Lower lobe of right lung (tissue), 2 donors: ENCODE measurements at places on chromosomes 2 and 18. TPM values are rescaled to one million over a fixed set of nuclear protein-coding genes. Genes with fewer than 3 reads are reported as not detected.
A peak's percentile ranks its signal among the peaks of the same experiment; 100 is the strongest.

GRCh38 chr2:235551965-235552364 lies 58.1 kb downstream of the AGAP1 start:
- H3K4me3 ChIP-seq: no peak overlapping the region
- H3K4me1 ChIP-seq: peaks cover 29% of the 10 kb centered on the region
- no peak overlapping the region for H3K27ac ChIP-seq
- H3K36me3 ChIP-seq: no peaks in the 10 kb centered on the region

- no peak for DNase-seq
- H3K4me1 ChIP-seq: peaks cover 38% of the 10 kb centered on the region
- no peaks in the 10 kb centered on the region for H3K27me3 ChIP-seq
- H3K36me3 ChIP-seq: no peaks in the 10 kb centered on the region
- H3K4me3 ChIP-seq: no peak overlapping the region
Measured at GRCh38 chr2:205785507-205786260, 103.4 kb downstream of the NRP2 start.

- peaks cover 20% of the 10 kb centered on the region for H3K36me3 ChIP-seq
- H3K27ac ChIP-seq: no peak overlapping the region
- DNase-seq: no peak
- H3K27me3 ChIP-seq: no peaks in the 10 kb centered on the region
- peaks cover 53% of the 10 kb centered on the region for H3K4me1 ChIP-seq
Measured at GRCh38 chr2:36461039-36461681, 105.6 kb downstream of the CRIM1 start.

MAPK4 gene
- 2.9 TPM for total RNA-seq

GRCh38 chr2:5412001-5412400 lies 280.2 kb upstream of the SOX11 start:
- H3K27ac ChIP-seq: no peak overlapping the region
- H3K27me3 ChIP-seq: no peaks in the 10 kb centered on the region
- no peaks in the 10 kb centered on the region for H3K4me1 ChIP-seq

DNA sequence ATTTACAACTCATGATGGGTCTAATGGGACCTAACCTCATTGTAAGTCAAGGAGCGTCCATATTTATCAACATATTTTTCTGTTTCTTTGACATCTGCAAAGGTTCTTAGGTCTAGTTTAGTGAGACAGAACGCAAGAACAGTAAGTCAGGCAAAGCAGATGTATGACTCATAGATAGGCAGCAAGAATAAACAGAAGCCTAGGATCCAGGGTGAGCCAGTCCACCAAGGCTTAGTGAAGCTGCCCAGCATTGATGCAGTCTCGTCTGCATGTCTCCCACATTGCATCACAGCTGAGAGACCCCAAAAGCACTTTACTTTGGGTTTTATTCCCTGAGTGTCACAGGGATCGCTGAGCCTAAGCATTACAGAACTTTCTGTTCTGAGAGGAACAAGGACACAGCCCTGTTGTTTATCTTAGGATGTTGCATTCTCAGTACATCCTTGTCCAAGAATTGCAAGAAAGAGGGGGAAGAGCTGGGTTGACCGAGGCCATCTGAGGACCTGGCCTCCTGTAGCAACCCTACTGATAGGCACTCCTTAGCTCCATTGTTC lies 29.6 kb upstream of the TMEM177 start:
- H3K27ac ChIP-seq: no peak overlapping the region
- H3K4me3 ChIP-seq: no peak overlapping the region
- no peaks in the 10 kb centered on the region for H3K36me3 ChIP-seq
- H3K4me1 ChIP-seq: peaks cover 7% of the 10 kb centered on the region
- no peaks in the 10 kb centered on the region for H3K27me3 ChIP-seq

FRZB gene
- 2.9 TPM for total RNA-seq

TANC1 gene
- total RNA-seq: 39.5 TPM

DNA sequence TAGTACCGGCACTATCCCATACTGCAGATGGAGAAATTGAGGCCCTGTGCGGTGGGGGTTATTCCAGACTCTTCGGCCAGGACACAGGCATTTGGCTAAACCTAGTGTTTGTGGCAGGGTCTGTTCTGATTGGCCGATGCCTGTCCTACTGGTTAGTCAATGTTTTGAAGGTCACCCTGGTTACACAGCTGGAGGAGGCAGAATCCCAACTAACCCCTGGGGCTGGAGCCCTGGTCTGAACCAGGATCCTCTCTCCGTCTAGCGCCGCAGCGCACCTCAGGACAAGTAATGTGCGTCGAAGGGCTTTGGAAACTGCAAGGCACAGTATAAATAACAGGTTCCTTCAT lies 19.4 kb downstream of the TEX44 start:
- no peaks in the 10 kb centered on the region for H3K36me3 ChIP-seq
- no peak overlapping the region for H3K4me3 ChIP-seq
- H3K4me1 ChIP-seq: peaks cover 36% of the 10 kb centered on the region
- no peaks in the 10 kb centered on the region for H3K27me3 ChIP-seq
- no peak for DNase-seq

ADAM23 gene
- total RNA-seq: 2.5 TPM

- H3K27ac ChIP-seq: no peak overlapping the region
- no peaks in the 10 kb centered on the region for H3K36me3 ChIP-seq
- H3K27me3 ChIP-seq: no peaks in the 10 kb centered on the region
- DNase-seq: no peak
- H3K4me3 ChIP-seq: no peak overlapping the region
Measured at GRCh38 chr2:134083548-134083947, 170.3 kb upstream of the MGAT5 start.

GRCh38 chr2:196112418-196113034 lies 43.9 kb upstream of the DNAH7 start:
- H3K4me3 ChIP-seq: no peak overlapping the region
- no peaks in the 10 kb centered on the region for H3K36me3 ChIP-seq
- no peaks in the 10 kb centered on the region for H3K27me3 ChIP-seq
- peaks cover 14% of the 10 kb centered on the region for H3K4me1 ChIP-seq
- no peak for DNase-seq

DNA sequence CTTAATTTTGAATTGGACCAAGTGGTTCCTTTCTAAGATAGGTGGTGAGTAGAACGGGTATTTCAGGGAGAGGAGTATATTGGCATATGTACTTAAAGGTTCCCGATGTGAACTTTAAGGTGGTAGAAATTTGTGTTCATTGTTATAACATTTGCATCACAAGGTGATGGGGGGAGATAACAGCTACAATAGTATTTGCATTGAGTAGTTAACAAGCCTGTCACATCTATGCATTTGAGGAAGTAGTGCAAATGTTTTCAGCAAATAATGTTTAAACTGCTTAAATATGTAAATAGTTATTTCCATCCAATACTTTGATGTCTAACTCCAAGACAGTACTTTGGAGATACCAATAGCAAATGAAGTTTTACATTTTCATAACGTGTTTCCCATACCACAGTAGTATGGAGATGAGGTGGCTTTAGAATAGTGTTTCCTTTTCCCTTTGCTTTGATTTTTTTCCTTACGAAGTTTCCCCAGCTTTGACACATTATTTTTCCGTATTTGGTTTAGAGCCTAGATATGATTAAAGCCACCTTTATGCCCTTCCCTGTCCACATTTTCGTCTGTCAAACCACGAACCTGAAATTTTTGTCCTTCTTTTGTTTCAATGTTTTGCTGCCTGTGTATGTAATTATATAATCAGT lies 46.6 kb downstream of the VAPA start:
- no peaks in the 10 kb centered on the region for H3K4me1 ChIP-seq
- no peaks in the 10 kb centered on the region for H3K27me3 ChIP-seq
- H3K4me3 ChIP-seq: no peak overlapping the region
- no peak for DNase-seq
- H3K36me3 ChIP-seq: peaks cover 14% of the 10 kb centered on the region
- H3K27ac ChIP-seq: no peak overlapping the region

- H3K27me3 ChIP-seq: peaks cover 90% of the 10 kb centered on the region
- DNase-seq: no peak
- H3K27ac ChIP-seq: no peak overlapping the region
- H3K36me3 ChIP-seq: no peaks in the 10 kb centered on the region
- peak overlapping the region; percentile 38 for H3K4me3 ChIP-seq
Measured at GRCh38 chr2:5696404-5696944, 4.3 kb downstream of the SOX11 start.

DNA sequence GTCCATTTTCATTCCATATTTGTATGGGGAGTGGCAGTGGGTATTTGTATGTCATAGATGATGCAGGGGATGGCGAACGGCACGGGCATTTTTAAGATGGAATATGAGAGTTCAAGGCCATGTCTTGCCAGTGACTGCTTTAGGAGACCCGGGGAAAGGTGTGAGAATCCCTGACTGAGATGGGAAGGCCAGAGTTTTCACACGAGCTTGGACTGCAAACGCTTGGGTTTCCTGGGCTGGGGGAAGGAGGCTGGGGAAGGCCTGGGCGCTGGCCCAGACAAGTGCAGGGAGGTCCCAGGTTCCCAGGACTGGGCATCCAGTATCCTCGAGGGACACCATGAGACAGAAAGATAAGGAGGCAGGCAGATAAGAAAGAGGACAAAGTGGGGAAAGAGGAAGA lies 35.2 kb downstream of the CNGA3 start:
- no peaks in the 10 kb centered on the region for H3K36me3 ChIP-seq
- no peak overlapping the region for H3K27ac ChIP-seq
- H3K27me3 ChIP-seq: peaks cover 7% of the 10 kb centered on the region
- DNase-seq: no peak

GRCh38 chr18:23825496-23825895 lies 136.2 kb downstream of the LAMA3 start:
- H3K27me3 ChIP-seq: no peaks in the 10 kb centered on the region
- H3K4me3 ChIP-seq: no peak overlapping the region
- DNase-seq: no peak
- H3K4me1 ChIP-seq: peaks cover 9% of the 10 kb centered on the region
- H3K36me3 ChIP-seq: peaks cover 7% of the 10 kb centered on the region

GRCh38 chr2:32384529-32384928 lies 27.7 kb downstream of the BIRC6 start:
- peak overlapping the region; percentile 12 for H3K27ac ChIP-seq
- no peaks in the 10 kb centered on the region for H3K27me3 ChIP-seq
- H3K36me3 ChIP-seq: peaks cover 46% of the 10 kb centered on the region
- H3K4me1 ChIP-seq: peaks cover 8% of the 10 kb centered on the region
- no peak overlapping the region for H3K4me3 ChIP-seq
- DNase-seq: no peak

DNA sequence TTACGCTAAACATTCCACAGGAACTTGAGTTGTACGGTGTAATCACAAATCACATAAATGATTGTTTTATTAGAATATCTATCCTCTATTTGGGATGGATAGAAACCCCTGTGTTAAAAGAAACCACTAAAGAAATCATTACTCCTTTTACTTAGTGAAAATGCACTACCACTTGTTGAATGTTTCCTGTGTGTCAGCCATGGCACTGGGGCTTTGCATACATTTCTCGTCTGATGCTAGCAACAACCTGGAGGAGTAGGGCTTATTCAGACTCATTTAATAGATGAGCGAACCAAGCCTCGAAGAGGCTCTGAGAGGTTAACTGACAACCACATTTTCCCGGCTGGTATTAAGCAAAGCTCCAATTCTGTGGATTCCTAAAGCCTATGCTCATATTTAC lies 60.5 kb upstream of the PELI1 start:
- no peaks in the 10 kb centered on the region for H3K27me3 ChIP-seq
- H3K4me3 ChIP-seq: no peak overlapping the region
- peak overlapping the region; percentile 87 for H3K27ac ChIP-seq
- H3K36me3 ChIP-seq: no peaks in the 10 kb centered on the region

NYAP2 gene
- total RNA-seq: 1.1 TPM

- no peak overlapping the region for H3K4me3 ChIP-seq
- H3K27me3 ChIP-seq: no peaks in the 10 kb centered on the region
- no peaks in the 10 kb centered on the region for H3K36me3 ChIP-seq
- no peak overlapping the region for H3K27ac ChIP-seq
- no peaks in the 10 kb centered on the region for H3K4me1 ChIP-seq
Measured at GRCh38 chr2:123002660-123003248, 1022.3 kb upstream of the CNTNAP5 start.

- H3K36me3 ChIP-seq: no peaks in the 10 kb centered on the region
- H3K27me3 ChIP-seq: no peaks in the 10 kb centered on the region
- no peak overlapping the region for H3K4me3 ChIP-seq
- H3K4me1 ChIP-seq: peaks cover 20% of the 10 kb centered on the region
- H3K27ac ChIP-seq: no peak overlapping the region
Measured at GRCh38 chr2:71886241-71886640, 261.4 kb downstream of the CYP26B1 start.

DNA sequence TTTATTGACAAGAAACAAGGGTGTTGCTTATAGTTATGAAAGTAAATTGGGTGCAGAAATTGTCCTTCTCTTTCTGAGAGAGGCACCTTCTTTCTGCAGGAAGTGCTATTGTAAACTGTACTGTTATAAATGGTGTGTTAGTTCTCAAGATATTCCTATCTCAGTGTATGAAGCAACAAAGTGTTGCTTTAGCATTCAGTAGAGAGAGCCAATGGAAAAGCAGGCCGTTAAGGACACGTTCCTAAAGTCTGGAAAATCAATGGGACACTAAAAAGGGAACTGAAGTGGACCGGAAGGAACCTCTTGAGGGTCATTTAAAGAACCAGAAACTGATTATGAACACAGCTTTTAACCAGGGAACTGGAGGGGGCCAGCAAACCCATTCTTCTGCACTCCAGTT lies 510.0 kb upstream of the ZEB2 start:
- no peak overlapping the region for H3K4me3 ChIP-seq
- no peaks in the 10 kb centered on the region for H3K4me1 ChIP-seq
- no peaks in the 10 kb centered on the region for H3K36me3 ChIP-seq
- DNase-seq: no peak
- H3K27me3 ChIP-seq: no peaks in the 10 kb centered on the region

GRCh38 chr2:46072101-46072820 lies 224.9 kb upstream of the EPAS1 start:
- no peaks in the 10 kb centered on the region for H3K36me3 ChIP-seq
- no peak for DNase-seq
- H3K4me3 ChIP-seq: no peak overlapping the region
- H3K4me1 ChIP-seq: peaks cover 15% of the 10 kb centered on the region
- peak overlapping the region; percentile 71 for H3K27ac ChIP-seq
- H3K27me3 ChIP-seq: no peaks in the 10 kb centered on the region
